ENCODE measurements at places on chromosomes 13 and 19.

DNA sequence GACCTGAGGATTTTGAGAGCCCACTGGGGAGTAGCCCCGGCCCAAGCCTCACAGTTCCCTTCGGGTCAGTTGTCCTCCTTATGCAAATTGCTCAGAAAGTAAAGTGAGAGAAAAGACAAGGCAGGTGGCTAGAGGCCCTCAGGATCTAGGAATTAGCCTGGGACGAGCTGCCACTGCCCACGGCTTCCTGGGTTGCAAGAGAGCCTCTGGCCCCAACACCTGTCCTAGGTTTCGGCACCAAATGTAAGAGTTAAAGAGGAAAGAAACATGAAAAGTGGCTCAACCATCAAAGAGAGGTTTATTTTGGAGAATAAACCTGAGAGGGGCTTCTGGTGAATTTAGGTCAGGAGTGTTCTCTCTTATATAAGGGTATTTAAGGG lies 25.6 kb downstream of the TMEM255B start:
- no peak for DNase-seq

GRCh38 chr13:49240017-49240416 lies 7.7 kb upstream of the CDADC1 start:
- DNase-seq = no peak

- DNase-seq = no peak
These were observed 1147.9 kb downstream of the UQCRFS1 start for GRCh38 chr19:28065026-28065425.

DNA sequence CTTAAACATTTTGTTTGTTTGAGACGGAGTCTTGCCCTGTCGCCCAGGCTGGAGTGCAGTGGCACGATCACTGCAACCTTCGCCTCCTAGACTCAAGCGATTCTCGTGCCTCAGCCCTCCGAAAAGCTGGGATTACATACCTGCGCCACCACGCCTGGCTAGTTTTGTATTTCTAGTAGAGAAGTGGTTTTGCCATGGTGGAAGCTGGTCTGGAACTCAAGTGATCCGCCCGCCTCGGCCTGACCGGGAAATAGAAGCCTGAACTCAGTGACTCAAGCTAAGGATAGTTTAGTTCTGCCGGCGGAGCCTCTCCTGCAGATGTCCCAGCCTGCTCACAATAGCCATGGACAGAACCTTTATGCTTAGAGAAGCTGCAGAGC lies 53.0 kb upstream of the ZNF254 start:
- no peak for DNase-seq

DNA sequence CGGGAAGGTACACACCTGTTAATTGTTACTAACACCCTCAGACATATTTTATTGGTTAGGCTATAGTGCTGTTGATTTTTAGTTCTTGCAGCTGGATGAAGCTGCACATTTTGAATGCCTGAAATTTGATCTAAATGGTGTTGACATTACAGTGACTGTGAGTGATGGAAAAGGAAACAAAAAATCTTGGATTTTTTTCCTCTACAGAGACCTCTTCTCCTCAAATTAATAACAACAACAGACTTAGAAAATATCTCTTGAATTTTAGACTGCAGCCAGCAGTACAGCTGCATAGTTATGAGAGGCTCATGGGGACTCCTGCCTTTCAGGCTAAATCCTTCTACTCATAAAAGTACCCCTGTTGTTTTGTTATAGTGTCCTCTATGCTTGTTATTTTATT lies 500.5 kb upstream of the SPRY2 start:
- DNase-seq = no peak

- DNase-seq = no peak
These were observed 915.9 kb downstream of the PCDH17 start for GRCh38 chr13:58547419-58547818.

- DNase-seq = no peak
These were observed 111.6 kb downstream of the GGACT start for GRCh38 chr13:100476963-100477362.

DNA sequence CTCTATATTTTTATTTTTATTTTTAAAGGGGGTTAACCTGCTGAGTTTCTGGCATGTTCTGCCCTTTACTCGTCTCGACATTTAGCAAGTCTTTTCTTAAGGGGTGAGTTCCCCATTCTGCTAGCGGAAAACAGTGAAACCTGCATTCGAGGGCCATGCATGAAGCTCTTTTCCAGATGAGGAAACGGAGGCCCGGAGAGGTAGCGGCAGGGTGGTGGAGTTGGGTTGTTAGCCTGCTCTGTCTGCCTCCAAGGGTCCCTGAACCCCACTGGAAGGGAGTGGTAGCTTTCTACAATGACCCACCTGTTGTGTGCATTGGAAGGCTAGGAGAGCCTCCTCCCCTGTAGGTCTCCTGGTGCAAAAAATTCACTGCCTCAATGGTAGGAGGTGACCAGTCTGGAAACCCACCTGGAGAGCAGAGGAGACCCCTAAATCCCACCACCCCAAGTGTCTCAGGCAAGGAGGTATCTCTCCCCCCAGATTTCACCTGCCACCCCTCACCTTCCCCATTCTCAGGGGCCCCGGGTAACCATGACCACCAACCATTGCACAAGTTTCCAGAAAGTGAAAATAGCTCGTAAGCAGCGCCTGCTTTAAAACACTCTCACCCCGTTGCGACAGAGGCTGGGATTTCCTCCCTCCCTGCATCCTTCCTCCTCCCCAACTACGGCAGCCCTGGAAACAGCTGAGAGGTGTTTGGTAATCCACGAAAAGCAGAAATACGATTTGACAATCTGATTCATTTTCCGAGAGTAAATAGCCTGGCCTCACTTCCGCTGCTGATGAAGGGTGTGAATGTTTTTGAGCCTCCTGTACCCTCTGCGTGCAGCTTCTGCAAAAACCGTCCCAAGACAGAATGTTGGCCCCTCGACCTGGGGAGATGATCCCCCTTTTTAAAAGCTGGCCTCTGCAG lies 3.5 kb downstream of the KLF2 start:
- no peak for DNase-seq

- no peak for DNase-seq
These were observed 230.9 kb upstream of the SLC10A2 start for GRCh38 chr13:103297083-103297482.

DNA sequence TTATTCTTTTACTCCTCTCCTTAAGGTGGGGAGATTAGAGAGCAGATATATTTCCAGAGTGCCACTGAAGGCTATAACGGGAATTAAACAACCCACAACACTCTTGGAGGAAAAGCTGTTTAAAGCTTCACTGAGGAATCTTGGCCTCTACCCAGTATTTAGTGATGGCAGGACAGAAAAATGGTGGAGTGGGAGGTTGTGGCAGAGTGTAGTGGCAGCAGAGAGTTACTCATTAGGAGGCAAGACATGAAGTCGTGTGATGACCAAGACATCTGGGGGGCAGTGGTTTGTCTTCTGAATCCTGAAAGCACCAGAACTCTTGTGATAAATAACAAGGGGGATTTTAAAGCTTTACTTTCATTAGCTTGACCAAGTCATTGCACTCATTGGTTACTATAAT lies 563.5 kb upstream of the SLITRK5 start:
- no peak for DNase-seq

DNA sequence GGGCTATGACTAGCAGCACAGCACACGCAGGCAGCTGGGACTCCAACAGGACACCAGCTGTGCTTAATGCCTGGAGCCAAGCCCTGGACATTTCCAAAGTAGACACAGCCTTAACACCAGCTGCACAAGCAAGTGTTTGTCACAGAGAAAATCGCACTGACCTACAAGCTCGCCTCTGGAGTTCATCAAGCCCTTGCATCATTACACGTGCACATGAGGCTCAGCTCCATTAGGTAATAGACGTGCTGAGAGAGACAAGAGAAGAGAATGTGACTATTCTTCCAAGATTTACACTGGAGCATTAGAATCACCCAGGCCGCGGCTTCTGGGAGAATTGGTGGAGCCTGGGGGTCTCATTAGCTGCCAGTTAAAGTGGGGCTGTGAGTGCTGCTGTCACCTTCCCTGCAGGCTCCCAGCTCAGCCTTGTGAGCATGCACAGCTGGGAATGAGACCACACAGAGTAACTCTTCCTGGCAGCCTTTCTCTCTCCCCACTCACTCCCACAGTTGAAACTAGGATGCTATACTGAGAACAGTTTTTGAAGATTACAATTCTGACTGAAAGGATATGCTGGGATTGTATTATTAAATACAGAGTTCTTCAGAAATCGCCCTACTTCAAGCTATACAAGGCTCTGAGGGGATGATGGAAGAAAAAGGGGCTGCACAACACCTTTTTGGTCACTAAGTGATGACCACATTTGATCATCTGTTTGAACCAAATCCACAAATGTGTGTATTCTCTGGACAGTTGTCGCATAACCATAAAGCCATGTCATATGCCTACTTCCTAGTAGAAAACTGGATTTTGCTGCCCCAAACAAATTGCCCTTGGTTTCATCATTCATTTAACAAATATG lies 10.5 kb downstream of the STOML3 start:
- no peak for DNase-seq

DNA sequence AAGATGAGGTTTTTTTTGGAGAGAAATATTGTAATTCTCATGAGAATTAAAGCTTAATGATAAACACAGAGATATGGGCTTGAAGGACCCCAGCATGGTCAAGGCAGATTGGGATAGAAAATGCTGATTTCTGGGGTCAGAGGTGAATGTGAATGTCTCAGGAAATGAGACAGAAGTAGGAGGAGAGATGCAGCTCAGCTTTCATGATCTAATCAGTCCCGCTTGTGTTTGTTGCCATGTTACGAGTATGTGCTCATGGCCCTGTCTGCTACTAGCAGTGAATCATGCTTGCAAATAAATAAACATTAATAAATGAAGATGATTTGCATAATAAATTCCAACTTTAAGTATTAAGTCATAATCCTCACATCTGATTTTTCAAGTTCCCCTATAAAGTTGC lies 23.0 kb upstream of the NDFIP2 start:
- DNase-seq = no peak

GRCh38 chr19:3178377-3178972 lies at the start of gene S1PR4:
Gene S1PR4, plus strand, starts transcription at chr19:3178769. Its CDS starts 24 bp downstream, at chr19:3178793.
- no peak for DNase-seq

DNA sequence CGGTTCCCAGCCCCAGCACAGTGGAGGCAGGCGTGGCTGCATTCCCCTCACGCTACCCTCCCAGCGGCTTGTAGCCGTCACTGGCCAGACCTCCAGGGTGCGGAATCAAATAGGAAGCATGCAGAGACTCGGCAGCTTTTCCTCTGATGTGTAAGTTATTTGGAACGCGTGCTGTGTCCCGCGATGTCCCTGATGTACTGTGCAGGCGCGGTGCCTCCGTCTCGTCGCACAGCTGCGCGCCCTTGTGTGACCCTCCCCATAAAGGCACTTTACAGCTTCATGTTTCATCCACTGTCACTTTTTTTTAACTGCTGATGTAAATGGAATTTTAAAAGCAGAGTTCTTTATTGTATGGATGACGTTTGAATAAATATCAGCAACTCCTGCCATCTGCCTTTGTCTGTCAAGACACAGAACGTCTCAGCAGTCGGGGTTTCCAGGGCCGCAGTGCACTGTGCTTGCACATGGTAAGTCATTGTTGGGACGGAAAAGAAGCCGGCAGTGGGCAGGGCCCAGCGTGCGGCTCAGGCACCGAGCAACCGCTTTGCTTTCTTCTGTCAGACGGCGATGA lies 7.3 kb upstream of the F7 start:
- DNase-seq = no peak

GRCh38 chr13:36665630-36666029 lies 8.2 kb upstream of the SERTM1 start:
- DNase-seq = no peak

DNA sequence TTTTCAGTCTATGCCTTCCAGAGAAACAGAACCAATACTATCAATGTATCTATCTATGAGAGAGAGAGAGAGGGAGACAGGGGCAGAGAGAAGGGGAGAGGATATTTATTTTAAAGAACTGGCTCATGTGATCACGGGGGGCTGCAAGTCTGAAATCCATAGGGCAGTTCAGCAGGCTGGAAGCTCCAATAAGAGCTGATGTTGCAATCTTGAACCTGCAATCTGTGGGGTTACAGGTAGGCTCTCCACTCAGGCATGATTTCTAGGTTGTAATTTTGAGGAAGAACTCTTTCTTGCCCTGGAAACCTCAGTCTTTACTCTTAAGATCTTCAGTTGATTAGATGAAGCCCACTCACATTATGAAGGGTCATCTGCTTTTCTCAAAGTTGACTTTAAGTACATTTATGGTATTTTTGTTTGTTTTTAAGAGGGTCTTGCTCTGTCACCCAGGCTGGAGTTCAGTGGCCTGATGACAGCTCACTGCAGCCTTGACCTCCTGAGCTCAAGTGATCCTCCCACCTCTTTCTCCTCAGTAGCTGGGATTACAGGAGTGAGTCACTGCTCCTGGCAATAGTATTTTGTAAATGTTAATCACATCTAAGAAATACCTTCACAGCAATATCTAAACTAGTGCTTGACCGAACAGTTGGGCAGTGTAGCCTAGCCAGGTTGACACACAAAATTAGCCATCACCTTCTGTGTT lies 376.4 kb downstream of the FGF9 start:
- DNase-seq = no peak

GRCh38 chr13:94993616-94994015 lies 281.3 kb upstream of the SOX21 start:
- DNase-seq = no peak

GRCh38 chr13:43608400-43609137 lies 178.2 kb downstream of the ENOX1 start:
- no peak for DNase-seq

DNA sequence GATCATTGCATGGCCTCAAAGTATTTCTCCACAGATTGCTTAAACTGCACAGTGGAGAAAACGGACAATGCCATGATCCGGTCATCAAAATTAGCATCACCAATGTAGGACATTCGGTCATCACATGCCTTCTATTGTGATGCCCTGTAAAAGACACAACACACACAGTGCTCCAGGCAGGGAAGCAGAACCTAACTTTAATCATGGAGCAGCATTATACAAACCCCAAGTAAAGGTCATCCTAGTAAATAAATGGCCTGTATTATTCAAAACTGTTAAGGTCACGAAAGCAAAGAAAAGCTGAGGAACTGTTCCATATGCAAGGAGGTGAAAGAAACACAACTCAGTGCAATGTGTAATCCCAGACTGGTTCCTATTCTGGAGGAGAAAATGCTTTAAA lies 42.2 kb downstream of the TGDS start:
- no peak for DNase-seq

GRCh38 chr19:9941671-9942070 lies 5.4 kb upstream of the OLFM2 start:
- DNase-seq = no peak

- DNase-seq = no peak
These were observed 58.7 kb upstream of the KLF5 start for GRCh38 chr13:73000027-73000674.

- no peak for DNase-seq
These were observed 258.2 kb downstream of the TDRD3 start for GRCh38 chr13:60655256-60655655.

DNA sequence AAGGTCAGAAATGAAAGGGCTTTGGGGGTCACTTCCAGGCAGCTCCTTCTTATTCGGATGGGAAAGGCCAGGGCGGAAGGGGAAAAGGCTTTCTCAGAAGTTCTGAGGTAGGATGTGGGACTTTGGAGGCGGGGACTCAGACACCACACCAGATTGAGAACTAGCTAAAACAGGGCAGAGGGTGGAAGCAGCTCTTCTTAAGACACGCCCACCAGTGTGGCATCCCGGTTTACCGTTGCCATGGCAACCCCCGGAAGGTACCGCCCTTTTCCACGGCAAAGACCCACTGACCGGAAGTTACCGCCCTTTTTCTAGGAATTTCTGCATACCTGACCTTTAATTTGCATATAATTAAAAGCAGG lies 3.8 kb upstream of the LILRA5 start:
- no peak for DNase-seq

GRCh38 chr19:42601811-42602443 lies 7.2 kb upstream of the CEACAM8 start:
- DNase-seq = peak; percentile 3

All from HS-5 (cell line).